Activated T-cell treated with anti-CD3 and anti-CD28 coated beads, Interleukin-2, amount 50 U/mL, for 72 hours (primary cell): ENCODE measurements at places on chromosomes 5 and 9.

GRCh38 chr5:137096149-137097103 lies 402.7 kb downstream of the SPOCK1 start:
- no peak for DNase-seq

GRCh38 chr9:87867391-87867790 lies 15.3 kb upstream of the SPATA31E1 start:
- no peak for DNase-seq

DNA sequence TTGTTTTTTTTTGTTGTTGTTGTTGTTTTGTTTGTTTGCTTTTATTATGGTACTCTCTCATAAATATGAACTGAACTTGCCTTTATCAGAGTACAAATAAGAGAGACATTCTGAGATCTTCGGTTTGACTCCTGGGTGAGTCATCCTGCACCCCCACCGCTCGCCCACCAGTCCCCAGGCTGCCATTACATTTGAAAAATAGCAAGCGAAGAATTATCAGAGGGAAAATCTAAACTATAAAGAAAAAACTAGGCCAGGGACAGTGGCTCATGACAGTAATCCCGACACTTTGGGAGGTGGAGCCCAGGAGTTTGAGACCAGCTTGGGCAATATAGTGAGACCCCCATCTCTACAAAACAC lies 122.1 kb upstream of the MAP3K1 start:
- DNase-seq, result peak; percentile 55

DNA sequence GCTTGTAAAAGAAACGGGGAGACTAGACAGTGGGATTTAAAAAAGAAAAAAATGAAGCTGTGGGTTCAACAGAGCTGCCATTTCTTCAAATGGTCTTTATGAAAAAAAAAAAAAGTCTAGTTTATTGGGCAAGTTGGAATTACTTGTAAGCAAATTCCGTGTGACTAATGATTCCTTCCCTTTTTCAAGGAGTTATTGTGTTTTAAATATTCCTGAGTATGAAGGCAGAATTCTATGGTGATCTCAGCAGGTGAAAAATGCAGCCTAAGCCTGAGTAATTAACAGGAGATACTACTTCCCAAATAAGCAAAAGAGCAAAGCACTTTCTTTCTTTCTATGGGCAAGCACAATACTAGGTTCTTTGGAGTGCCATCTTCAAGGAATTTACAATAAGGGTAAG lies 481.9 kb downstream of the ZNF608 start:
- DNase-seq, result no peak

GRCh38 chr5:149005077-149005892 lies 57.6 kb downstream of the SH3TC2 start:
- DNase-seq, result no peak

DNA sequence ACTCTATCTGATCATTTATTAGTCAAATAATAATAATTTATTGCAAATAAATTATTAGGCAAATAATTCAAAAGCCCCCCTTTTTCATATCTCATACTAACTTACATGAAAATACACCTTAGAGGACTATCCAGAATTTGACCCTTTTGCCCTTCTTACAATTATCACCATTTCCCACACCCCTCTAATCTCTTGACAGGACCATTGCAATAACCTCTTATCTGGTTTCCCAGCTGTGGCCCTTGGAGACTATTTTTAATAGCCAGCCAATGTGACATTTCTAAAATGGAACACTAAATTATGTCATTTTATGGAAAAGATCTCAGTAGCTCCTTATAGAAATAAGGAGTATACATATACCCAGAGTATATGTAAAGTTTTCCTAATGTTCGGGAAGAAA lies 588.4 kb upstream of the COX7C start:
- DNase-seq, result no peak

GRCh38 chr9:69743930-69744329 lies 15.9 kb downstream of the PTAR1 start:
- DNase-seq, result no peak

DNA sequence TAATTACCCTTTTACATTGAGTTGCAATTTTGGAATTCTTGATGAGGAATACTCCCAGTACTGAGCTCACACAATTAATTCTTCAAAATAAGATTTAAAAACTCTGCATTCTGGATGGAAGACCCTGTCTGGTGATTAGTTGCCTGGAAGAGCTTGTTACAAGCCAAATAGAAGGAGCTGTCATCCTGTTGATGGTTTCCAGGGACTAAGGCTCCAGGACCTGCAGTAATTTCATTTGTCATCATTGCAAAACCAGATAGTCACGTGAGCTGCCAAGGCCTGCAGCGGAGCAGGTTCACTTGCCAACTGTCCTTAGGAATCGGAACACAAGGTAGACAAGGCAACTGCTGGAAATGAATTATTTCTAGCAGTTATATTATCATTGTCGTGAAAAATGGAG lies 597.7 kb downstream of the CCDC171 start:
- no peak for DNase-seq

DNA sequence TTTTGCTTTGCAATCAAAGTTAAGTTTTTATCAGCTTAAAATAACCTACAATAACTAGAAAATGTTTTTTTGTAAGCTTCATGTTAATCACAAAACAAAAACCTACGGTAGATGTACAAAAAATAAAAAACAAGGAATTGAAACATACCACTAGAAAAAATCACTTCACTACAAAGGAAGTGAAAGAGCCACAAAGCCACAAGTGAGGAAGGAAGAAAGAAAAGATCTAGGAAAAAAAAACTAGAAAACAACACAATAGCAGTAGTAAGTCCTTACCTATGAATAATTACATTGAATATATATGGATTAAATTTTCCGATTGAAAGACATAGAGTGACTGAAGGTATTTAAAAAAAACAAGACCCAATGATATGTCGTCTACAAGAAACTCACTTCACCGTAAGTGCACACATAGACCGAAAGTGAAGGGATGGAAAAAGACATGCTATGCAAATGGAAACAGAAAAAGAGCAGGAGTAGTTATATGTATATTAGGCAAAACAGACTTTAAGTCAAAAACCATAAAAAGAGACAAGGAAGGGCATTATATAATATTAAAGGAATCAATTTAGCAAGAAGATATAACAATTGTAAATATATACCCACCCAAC lies 13.4 kb upstream of the ZDHHC21 start:
- no peak for DNase-seq
